ENCODE measurements at places on chromosomes 6 and 20.

DNA sequence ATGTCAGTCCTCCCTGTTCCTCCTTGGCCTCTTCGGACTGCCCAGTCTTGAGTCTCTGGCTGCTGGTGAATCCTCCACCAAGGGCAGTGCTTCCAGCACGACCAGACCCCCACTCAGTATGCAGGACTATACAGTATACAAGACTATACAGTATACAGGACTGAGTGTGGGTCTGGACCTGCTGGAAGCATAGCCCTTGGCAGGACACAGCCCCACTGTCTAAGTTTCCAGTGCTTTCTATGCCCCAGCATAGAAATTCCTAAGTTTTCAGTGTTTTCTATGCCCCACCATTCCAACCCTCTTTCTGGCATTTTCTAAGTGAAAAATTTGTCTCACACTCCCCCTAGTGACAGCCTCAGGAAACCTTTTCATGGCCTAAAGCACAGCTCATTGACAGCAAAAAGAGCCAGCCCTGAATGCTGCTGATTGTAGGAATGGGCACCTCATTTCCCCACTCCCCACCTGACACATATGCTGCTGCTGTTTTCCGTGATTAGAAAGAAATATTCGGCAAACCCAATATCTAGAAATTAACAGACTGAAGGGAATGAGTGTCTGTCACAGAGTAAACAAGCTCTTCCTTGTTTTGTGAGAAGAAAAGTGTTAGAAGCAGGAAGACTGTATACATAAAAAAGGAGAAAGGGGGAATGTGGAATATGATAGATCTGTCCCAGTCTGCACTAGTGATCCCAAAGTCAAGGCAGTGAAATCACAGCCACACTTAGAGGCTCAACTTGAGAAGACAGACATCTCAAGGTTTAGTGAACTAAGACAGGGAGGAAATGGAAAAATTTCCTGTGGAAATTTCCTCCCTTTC, 206.9 kb downstream of the IBTK start:
- DNase-seq: peak; percentile 9

DNA sequence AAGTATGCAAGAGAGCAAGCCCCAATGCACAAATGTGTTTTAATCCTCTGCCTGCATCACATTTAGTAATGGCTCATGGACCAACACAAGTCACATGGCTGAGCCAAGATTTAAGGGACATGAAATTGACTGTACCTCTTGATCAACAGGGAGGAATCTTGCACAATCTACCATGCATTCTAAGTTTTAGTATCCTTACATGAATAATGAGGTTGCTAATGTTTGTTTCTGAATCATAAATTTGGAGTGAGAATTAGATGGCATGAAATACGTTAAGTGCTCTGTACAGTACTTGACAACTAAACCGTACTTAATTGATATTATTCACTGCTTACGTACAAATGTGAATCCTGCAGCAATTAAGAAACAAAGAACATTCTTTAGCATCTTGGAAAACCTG, 553.8 kb upstream of the JAG1 start:
- no peak for DNase-seq

DNA sequence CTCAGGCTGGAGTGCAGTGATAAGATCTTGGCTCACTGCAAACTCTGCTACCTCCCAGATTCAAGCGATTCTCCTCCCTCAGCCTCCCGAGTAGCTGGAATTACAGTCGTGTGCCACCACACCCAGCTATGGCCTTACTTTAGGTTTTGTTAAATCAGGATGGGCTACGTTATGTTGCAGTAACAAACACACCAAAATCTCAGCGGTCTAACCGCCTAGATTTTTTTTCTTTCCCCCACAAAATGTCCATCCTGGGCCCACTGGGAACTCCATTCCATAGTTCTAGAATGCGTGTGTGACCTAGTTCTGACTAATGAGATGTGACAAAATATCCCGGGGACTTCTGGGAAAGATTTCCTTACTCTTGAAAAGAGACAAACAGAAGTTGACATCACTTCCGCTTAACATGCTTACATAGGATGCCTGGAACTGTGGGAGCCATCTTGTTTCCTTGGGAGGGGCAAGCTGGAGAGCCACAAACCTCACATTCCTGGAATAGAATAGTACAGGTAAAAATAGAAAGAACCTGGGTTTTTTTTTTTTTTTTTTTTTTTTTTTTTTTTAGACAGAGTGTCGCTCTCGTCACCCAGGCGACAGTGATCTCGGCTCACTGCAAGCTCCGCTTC, 42.3 kb upstream of the TRERF1 start:
- DNase-seq: no peak

DNA sequence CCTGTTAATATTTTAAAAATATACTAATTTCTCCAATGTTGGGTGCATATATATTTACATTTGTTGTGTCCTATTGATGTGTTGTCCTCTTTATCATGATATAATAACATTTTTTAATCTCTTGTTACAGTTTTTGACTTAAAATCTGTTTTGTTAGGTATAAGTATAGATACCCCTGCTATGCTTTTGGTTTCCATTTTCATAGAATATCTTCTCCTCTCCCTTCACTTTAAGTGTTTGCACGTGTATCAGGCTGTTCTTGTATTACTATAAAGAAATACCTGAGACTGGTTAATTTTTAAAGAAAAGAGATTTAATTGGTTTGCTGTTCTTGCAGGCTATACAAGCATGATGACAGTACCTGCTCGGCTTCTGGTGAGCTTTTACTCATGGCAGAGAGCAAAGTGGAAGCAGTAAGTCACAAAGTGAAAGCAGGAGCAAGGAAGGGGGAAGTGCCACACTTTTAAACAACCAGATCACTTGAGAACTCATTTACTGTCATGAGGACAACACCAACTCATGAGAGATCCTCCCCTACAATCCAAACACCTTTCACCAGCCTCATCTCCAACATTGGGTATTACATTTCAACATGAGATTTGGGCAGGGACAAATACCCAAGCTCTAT, 340.5 kb upstream of the SYNCRIP start:
- DNase-seq: no peak

DNA sequence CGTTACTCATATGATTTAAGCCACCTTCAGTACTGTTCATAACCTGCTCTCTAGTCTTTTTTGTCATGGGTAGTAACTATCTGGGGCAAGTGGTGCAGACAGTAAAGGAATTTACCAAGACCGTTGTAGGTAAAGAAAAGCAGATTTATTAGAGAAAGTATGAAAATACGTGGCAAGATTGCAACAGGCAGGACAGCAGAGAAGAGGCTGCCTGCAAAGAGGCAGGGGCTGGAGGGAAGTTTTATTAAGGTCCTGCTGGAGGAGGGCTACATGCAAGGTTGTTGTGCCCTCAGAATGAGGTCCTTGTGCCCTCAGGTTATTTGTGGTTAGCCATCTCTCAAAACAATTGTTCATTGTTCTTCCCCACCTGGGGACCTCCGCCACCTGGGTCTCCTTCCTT, 444.3 kb downstream of the BCKDHB start:
- no peak for DNase-seq

GRCh38 chr20:33549229-33549999, 59.5 kb downstream of the CBFA2T2 start:
- no peak for DNase-seq

DNA sequence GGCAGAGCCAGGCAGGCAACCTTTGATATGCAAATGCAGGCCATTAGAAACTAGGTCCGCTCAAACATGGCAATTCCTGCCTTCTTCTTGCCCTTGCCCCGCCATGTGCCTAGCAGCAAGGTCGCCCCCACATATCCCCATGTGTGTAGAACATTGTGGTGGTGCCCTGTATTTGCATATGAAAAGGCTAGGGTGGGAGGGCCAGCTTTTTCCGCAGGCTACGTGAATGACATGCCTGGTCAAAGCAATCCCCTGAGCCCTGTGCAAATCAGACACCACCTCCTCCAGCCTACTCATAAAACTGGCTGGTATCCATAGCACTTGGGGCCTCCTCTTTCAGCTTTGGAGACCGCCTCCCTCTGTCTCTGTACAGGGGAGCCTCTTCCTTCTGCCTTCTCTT, 31.6 kb downstream of the GSTA2 start:
- DNase-seq: no peak

DNA sequence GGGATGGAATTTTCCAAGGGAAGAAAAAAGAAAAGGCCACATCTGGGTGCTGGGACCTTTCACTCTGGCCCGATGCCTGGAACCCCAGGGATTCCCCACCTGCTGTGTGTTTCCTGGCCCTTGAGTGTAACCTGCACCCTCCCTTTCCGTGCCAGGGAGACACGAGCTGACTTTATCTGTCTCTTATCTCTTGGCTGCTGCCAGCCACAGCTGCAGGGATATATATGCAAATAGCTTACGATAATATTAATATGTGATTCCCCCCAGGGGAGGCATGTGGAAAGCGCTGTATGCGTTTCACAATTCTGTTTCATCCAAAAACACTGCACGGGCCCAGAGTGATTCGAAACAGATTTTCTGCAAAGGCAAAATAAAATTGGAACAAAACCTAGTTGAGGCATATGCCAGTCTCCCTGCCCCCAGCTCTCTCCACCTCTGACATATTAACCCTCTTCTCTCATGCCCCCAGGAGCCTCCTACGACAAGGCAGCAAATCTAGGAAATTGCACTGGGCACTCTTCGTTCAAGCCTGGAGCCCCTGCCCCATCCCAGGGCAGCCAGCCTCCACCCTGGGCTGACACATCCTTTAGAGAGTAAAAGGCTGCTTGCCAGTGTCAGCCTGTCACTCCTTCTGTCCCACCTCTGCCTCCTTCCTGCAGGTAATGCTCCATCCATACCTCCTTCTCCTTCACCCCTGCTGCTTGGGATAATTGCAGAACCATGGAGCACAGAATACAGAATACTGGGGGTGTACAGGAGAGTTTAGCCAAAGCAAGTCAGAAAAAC, 1.3 kb downstream of the RIPOR3 start:
- no peak for DNase-seq

GRCh38 chr20:5720696-5721095, 29.5 kb upstream of the SHLD1 start:
- DNase-seq: no peak

- peak; percentile 44 for DNase-seq
Measured at GRCh38 chr6:125789576-125790357, 993 bp upstream of the NCOA7 start.

- no peak for DNase-seq
Measured at GRCh38 chr6:152952866-152953509, 29.9 kb downstream of the FBXO5 start.

DNA sequence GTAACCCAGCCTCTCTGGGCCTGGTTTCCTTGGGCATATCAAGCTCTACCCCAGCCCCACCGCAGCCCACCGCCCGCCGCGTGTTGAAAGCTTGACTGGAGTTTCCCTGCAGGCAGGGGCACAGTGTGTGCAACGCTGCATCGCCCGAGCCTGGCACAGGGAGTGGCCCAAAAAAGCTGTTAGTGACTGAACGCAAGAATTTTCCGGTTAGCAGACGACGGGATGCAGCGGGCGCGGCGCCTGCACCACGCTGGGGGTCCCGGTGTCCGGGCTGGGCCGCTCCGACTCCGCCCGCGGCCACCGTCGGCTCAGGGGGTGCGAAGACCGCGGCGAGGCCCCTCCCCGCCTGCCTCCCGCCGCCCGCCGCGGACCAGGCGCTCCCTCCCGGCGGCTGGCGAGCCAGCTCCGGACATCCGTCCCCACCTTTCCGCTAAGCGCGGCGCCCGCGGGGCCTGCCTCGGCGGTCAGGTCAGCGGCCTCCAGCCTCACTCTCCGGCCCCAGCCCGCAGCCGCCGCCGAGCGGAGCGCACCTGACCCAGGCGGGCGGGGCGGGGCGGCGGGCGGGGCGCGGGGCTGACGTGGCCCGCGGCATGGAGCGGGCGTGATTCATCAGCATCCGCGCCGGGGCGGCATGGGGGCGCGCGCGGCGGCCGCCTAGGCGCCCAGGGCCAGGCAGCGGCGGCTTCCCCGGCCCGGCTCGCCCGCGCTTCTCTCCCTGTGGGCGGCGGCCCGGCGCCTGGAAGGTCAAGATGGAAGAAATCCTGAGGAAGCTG, at the start of gene ARFGEF3:
Gene ARFGEF3, plus strand, starts transcription at position 602 of the 773 bp plus-strand sequence. Its CDS starts 148 bp downstream, at position 750.
- no peak for DNase-seq

DNA sequence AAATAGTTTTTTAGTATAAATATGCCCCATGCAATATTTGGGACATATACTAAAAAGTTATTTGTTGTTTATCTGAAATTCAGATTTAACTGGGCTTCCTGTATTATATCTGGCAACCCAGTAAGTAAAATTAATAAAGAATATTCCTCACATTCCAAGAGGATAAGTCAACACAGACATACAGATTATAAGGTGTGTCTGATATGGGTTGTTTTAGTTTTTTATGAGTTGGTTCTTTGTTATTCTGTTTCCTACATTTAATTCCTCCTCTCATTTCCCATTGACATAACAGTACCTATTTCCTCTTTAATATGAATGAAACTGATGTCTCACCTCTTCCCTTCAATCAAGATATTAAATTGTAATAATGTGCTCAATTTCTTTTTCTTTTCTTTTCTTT, 1.7 kb upstream of the PLA2G7 start:
- no peak for DNase-seq

DNA sequence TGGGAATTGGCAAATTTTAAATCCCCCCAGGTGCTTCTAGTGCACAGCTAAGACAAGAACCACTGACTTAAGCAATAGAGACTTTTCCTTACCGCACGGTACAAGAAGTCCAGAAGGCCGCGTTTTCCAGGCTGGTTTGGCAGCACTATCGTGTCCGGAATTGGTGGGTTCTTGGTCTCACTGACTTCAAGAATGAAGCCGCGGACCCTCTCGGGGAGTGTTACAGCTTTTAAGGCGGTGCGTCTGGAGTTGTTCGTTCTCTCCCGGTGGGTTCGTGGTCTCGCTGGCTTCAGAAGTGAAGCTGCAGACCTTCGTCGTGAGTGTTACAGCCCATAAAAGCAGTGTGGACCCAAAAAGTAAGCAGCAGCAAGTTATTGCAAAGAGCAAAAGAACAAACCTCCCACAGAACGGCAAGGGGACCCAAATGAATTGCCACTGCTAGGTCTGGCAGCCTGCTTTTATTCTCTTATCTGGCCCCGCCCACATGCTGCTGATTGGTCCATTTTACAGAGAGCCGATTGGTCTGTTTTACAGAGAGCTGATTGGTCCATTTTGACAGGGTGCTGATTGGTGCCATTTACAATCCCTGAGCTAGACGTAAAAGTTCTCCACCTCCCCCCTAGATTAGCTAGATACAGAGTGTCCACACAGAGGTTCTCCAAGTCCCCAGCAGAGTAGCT, 264.5 kb downstream of the PREX1 start:
- no peak for DNase-seq

GRCh38 chr6:3415082-3415453, 41.8 kb downstream of the SLC22A23 start:
- no peak for DNase-seq

- DNase-seq: no peak
Measured at GRCh38 chr6:70252604-70253003, 50.3 kb downstream of the COL9A1 start.

GRCh38 chr6:29520232-29520631, 32.5 kb upstream of the MAS1L start:
- no peak for DNase-seq

- DNase-seq: no peak
Measured at GRCh38 chr6:169452117-169452868, 198.6 kb upstream of the THBS2 start.

- DNase-seq: no peak
Measured at GRCh38 chr6:87182940-87183339, 27.6 kb downstream of the ZNF292 start.

- DNase-seq: no peak
Measured at GRCh38 chr6:118559659-118560058, 11.6 kb downstream of the PLN start.

DNA sequence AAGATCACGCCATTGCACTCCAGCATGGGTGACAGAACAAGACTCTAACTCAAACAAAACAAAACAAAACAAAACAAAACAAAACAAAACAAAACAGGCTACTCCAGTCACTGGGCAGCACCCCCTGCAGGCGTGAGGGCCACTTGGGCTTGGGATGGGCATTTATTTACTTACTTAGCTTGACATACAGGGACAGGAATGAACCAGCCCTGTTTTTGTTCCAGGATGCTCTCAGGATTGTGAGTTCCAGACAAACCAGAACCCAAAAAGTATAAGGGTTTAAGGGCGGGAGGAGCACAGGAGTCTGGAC, 4.0 kb upstream of the PTPN1 start:
- no peak for DNase-seq

All from NCI-H1694 (cell line).